ENCODE measurements at places on chromosomes 1 and 21. TPM values are rescaled to one million over a fixed set of nuclear protein-coding genes. Genes with fewer than 3 reads are reported as not detected.

ZBTB37 gene
- 4.5 TPM for total RNA-seq

SZT2 gene
- total RNA-seq, result 12.5 TPM

FAM151A gene
- total RNA-seq, result not detected

NPPB gene
- total RNA-seq, result 3.2 TPM

RGSL1 gene
- not detected for total RNA-seq

RAB7B gene
- 3.1 TPM for total RNA-seq

C4BPA gene
- under 0.01 TPM for total RNA-seq

RPE65 gene
- under 0.01 TPM for total RNA-seq

REN gene
- total RNA-seq, result not detected

TBX19 gene
- 0.32 TPM for total RNA-seq

FAM177B gene
- not detected for total RNA-seq

DCDC2B gene
- not detected for total RNA-seq

OR10Z1 gene
- not detected for total RNA-seq

GNB1 gene
- 135 TPM for total RNA-seq

C1QTNF12 gene
- total RNA-seq, result not detected

PAPPA2 gene
- 2.5 TPM for total RNA-seq

RNF19B gene
- total RNA-seq, result 10.9 TPM

HES3 gene
- not detected for total RNA-seq

HUNK gene
- not detected for total RNA-seq

CD1E gene
- total RNA-seq, result not detected

RABIF gene
- total RNA-seq, result 2.3 TPM

EDARADD gene
- not detected for total RNA-seq

NBPF9 gene
- 5.4 TPM for total RNA-seq

DIP2A gene
- 9.9 TPM for total RNA-seq

SYT14 gene
- total RNA-seq, result not detected

LYPD8 gene
- total RNA-seq, result not detected

MATN1 gene
- not detected for total RNA-seq

NBPF4 gene
- total RNA-seq, result not detected

GTF2B gene
- total RNA-seq, result 30.5 TPM

ITLN2 gene
- not detected for total RNA-seq

CD52 gene
- not detected for total RNA-seq

ARHGAP29 gene
- total RNA-seq, result 44.8 TPM

PRCC gene
- 47.3 TPM for total RNA-seq

PTPN22 gene
- total RNA-seq, result not detected

TAS1R1 gene
- not detected for total RNA-seq

TBX15 gene
- 2.5 TPM for total RNA-seq

L1TD1 gene
- total RNA-seq, result not detected

KLF17 gene
- 0.16 TPM for total RNA-seq

KCND3 gene
- 3.6 TPM for total RNA-seq

ERG gene
- total RNA-seq, result 1.1 TPM

OR2W3 gene
- total RNA-seq, result not detected

MCOLN2 gene
- 1.8 TPM for total RNA-seq

SLC45A3 gene
- total RNA-seq, result 6.2 TPM

TRIM62 gene
- 2.4 TPM for total RNA-seq

RAP1GAP gene
- 0.36 TPM for total RNA-seq

CRYAA gene
- total RNA-seq, result not detected

DMBX1 gene
- total RNA-seq, result not detected

CFH gene
- total RNA-seq, result 799 TPM

STIL gene
- total RNA-seq, result 4.9 TPM

CLCA1 gene
- not detected for total RNA-seq

HSPA6 gene
- not detected for total RNA-seq

PIAS3 gene
- 25.8 TPM for total RNA-seq

CYP4X1 gene
- 16.0 TPM for total RNA-seq

NTMT2 gene
- not detected for total RNA-seq

RGS4 gene
- total RNA-seq, result 252 TPM

TMEM79 gene
- 0.90 TPM for total RNA-seq

FCMR gene
- 1.8 TPM for total RNA-seq

AIRE gene
- not detected for total RNA-seq

OR6Y1 gene
- not detected for total RNA-seq
